ENCODE measurements at places on chromosomes 12 and 14.

DNA sequence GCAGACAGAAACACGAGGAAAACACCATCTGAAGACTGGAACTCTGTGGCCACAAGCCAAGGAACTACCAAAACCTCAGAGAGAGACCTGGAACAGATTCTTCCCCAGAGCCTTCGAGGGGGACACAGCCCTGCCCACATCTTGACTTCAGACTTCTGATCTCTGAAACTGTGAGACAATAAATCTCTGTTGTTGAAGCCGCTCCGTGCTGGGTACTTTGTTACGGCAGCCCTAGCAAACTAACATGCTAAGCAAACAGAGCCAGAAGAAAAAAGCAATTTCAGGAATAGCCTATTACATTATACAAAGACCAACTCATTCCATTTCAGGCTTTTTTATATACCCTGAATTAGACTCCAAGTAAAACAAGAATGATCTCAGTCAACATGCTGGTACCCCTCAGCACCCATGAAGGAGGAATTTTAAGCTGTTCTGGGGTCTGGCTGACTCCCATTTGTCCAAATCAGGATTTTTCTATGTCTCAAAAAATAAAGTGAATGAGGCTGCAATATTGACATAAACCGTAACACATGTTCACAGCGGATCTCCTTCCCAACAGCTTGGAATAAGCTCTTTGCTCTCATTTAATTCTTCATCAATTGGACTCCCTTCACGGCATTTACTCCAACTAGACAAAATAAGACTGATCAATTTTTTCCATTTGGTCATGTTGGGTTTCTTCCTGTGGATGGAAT is 190.1 kb downstream of the FOXN3 start:
- no peak for DNase-seq

GRCh38 chr14:26088275-26088674 is 509.6 kb downstream of the NOVA1 start:
- no peak for DNase-seq

DNA sequence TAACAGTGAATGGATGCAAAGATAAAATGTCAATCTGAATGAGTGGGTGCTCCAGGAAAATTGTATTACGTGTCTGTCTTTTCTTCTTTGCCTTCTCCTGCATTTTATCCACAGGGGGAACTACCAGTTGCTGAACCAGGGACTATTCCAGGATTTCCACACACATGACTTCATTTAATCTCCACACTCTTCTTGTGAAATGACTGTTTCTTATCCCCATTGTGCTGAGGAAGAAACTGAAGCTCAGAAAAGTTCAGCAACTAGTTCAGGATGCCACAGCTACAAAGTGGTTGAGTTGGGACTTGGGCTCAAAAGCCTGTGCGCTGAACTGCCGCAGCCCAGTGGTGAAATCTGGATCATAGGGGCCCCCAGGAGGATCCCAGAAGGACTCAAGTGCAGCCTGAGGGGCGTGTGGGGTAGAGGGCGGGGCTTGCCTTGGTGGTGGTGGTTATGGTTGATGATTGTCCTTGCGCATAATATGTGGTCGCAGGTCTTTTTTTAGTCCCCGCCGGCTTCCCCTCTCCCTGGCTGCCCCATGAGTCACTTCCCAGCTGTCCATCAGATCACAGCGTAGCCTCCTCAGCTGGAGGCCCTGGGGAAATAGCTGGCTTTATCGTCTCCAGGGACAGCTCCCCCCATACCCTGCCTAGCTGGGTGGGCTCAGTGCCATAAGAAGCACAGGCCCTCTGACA is 235.2 kb upstream of the CRY1 start:
- no peak for DNase-seq

DNA sequence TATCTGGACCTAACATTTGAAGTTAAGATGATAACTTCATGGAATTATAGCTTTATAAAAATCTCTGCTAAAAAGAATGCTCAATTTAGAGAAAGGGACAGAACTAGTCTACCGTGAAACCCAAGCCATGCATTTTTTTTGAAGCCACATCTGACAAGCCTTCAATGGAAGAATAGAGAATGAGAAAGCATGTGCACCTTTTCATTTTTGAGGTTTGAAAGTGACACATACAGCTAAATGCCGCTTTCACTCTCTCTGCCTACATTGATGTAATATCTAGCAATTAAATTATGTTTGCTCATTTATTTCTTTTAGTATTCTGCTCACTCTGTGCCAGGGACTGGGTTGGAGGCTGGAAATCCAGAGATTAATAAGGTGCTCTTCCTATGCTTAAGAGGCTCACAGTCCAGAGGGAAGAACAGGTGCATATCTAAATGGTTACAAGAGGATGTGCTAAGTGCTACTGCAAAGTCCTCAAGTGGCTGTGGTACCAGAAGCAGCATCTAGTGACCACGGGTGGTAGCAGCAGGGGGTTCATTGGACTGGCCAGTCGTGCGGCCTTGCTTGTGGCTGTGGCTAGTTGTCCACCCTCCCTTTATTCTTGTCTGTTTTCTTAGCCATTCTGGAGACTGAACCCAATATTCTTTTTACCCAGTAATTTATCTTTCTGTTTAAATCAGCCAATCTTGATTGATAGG is 60.4 kb downstream of the PPP1R36 start:
- no peak for DNase-seq

- no peak for DNase-seq
These were observed 379.6 kb downstream of the NUAK1 start for GRCh38 chr12:105759149-105759548.

DNA sequence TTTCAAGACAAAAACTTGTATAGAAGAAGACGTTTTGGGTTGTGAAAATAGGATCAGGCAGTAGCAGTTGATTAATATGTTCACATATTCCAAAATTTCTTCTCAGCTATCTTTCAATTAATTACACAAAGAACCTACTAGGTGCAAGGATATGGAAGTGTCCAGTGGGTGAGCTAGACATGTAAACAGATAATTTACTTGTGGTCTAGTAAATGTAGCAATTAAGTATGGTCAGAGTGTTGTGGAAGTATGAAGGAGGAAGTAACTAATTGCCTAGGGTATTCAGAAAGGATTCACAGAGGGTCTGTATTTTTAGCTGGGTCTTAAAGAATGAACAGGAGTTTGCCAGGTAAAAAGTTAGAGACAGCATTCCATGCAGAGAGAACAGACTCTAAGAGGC is 5.9 kb downstream of the GOLGA5 start:
- DNase-seq, result no peak

GRCh38 chr14:52153939-52154338 is 85.1 kb upstream of the NID2 start:
- no peak for DNase-seq

DNA sequence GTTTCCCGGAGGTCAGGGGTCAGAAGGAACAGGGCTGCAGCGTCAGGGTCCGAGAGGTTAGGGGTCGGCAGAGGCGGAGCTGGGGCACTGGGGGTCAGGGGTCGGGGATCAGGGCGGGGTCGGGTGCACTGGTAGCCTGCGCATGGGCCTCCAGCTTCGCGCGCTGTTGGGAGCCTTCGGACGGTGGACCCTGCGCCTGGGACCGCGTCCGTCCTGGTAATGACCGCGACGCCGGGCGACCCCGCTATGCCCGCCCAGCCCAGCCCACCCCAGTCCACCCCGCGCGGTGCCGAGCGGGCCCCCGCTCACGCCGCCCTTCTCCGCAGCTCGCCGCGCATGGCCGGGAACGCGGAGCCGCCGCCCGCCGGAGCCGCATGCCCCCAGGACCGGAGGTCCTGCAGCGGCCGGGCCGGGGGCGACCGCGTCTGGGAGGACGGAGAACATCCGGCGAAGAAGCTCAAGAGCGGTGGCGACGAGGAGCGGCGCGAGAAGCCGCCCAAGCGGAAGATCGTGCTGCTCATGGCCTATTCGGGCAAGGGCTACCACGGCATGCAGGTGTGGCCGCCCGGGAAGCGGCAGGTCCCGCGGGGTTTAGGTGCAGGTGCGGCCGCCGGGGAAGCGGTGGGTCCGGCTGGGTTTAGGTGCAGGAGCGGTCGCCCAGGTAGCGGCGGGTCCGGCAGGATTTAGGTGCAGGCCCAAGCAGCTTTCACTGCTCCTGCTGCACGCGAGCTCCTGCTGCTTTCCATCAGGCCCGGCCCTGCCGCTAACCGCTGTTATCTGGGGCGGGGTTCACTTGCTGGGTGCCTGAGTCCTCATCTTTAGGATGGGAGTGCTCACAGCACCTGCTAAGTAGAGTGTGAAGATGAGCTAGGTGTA is 743 bp downstream of the PUS1 start:
- DNase-seq, result peak; percentile 50

DNA sequence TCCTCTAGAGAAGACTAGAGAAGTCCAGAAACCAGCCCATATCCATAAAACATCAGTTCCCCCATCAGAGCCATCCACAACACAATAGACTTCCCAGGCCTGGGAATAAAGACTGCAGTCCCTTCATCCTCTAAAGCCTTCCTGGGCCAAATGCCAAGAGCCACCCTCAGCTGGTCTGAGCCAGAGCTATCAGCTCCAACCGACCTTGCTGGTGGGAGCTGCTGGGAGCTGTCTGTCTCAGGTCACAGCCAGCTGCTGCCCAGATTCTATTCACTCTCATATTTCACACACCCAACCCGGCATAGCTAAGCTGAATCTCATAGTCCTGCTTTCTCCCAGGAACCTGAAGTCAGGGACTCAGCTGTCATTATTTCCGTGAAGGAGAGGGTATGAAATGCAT is 10.9 kb upstream of the TFCP2 start:
- peak; percentile 93 for DNase-seq

DNA sequence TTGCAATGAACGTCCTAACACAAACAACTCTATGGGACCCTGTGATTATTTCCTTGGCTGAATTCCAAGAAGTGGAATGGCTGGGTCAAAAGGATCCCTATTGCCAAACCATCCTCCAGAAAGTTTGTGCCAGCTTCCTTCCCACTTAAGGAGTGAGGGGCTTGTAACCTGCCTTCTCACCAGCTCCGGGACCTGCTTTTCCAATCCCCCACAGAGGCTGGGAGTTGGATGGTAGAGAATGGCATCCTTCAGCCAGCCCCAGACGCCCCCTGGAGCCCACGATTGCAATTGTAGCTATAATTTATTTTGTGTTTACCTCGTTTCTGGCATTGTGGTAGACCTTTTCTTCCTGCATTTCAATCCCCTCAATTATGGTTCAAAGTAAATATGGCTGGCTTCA is 9.7 kb upstream of the ZDHHC22 start:
- peak; percentile 45 for DNase-seq

All from HAP-1 (cell line).